ENCODE measurements at places on chromosomes 5 and 9.

GRCh38 chr9:125743682-125744428 is 3.3 kb upstream of the PBX3 start:
- no peak for DNase-seq

- DNase-seq = no peak
These were observed 298.3 kb upstream of the TNC start for GRCh38 chr9:115416299-115416698.

GRCh38 chr5:173742432-173742816 is 126.0 kb upstream of the BOD1 start:
- peak; percentile 57 for DNase-seq

DNA sequence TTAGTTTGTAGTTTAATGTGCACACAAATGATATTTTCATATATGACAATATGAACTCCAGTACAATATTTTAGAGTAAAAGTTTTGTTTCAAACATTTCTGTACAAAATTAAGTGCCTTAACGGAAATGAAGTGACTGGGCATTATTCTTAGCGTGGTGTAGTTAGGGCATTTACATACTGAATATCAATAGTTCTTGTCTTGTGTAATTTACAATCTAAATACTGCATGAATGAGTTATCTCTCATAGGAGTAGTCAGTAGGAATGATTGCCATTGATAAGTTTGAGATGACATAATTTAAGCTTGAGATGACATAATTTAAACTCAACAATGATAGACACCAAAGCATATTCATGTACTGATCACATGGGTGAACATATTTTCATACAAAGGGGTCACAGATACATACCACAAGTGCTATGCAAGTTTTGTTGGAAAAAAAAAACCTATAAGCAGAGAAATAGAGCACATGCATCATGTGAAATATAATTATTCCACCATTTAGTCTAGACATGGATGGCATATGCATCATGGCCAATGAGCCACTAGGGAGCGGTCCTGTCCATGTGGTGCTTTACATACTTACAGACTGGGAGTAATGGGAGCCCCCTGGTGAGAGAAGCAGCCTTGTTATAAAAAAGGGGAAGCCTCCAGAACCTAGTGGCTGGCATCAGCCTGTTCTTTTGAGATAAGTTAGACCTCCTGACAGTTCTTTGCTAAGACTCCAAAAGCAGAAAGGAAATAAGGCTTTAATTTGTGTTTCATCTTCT is 1523.9 kb downstream of the MAT2B start:
- DNase-seq = peak; percentile 1

GRCh38 chr5:131953969-131954368 is 8.5 kb upstream of the MEIKIN start:
- no peak for DNase-seq

- DNase-seq = no peak
These were observed 244.8 kb downstream of the PBX3 start for GRCh38 chr9:125991886-125992529.

GRCh38 chr9:87770616-87771315 is 44.8 kb downstream of the CTSL start:
- no peak for DNase-seq

DNA sequence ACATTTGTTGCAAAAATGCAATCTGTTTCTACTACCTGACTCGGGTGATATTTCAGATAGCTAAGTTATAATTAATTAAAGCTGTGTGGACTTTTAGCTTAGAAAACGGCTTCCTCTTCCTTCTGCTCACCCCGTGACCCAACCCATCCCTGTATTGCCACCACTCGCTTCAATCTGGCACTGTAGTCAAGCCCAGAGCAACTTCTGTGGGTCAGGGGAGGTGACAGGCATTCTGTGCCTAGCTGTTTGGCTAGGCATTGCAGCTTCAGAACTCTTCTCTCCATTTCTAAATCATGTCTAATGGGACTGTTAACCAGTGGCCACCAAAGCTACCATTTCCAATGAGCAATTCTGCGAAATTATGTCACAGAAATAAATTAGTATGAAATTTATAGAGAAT is 179.7 kb upstream of the TLX3 start:
- DNase-seq = no peak

DNA sequence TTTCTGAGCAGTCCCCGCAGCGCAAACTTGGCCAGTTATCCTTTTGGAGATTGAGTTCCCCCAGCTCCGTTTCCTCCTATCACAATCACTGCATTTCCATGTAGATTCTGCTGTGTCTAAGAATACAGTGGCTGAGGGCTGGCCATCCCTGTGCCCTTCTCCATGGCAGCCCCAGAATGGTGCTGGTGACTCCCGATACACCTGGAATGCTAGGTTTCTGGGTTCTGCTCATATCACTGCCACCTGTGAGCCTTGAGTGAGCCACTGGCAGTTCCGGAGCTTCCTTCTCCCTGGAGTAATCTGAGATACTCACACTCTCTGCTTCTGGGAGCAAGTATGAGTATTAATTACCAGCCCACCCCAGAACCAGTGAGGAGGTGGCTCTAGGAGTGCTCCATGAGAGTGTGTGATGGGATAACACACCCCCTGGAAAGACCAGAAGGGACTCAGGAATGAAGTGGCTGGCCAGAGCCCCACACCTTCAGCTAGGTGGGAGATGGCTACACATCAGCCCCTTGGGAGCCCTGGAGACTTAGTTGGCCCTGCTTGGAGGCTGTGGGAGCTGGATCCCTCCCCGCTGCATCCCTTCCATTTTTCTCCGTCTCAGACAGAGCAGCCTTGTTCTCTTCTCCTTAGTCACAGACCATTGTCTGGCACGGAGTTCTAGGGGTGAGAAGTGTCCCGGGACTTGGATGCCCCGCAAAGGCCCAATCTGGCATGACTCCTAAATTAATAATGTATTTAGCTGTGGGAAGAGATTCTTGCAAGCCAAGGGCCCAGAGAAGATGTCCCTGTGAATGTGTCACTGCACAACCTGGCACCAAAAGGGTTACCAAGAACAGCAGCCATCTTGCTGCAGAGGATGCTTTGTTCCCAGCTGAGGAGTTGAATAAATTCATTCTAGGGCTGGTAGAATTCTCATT is 4.9 kb downstream of the PCDHGC5 start:
- no peak for DNase-seq

GRCh38 chr5:6788956-6789649 is 75.9 kb downstream of the TENT4A start:
- no peak for DNase-seq

- no peak for DNase-seq
These were observed 287.3 kb downstream of the EFNA5 start for GRCh38 chr5:107383414-107383813.

DNA sequence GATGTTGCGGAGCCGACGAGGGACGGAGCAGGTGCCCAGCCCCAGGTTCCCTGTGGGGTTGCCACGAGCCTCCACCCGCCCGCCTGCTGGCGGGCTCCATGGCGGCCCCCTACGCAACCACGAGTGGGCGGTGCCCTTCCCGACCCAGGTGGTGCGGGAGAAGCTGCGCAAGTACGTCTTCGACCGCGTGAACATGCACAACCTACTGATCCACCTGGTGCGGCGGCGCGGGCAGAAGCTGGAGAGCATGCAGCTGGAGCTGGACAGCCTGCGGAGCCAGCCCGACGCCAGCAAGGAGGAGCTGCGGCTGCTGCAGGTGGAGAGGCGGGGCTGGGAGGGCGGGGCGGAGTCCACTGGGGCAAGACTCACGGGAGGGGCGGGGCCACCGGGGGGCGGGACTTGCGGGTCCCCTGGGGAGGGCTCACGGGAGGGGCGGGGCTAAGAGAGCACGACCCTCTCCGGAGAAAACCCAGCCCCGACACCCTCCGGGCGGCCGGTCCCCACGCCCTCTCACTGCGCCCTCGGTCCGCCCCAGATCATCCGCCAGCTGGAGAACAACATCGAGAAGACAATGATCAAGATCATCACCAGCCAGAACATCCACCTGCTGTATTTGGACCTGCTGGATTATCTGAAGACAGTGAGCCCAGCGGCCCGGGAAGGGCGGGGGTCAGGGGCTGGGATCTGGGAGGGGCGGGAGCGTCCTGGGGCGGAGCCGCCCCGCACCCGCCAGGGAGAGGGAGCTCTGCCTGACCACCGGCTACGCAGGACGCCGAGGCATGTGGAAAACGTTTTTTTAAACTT is 3.9 kb downstream of the CCDC183 start:
- DNase-seq = peak; percentile 84
